Stimulated activated CD4-positive, alpha-beta T cell treated with anti-CD3 and anti-CD28 coated beads, Interleukin-15, amount 100 ng/mL, for 48 hours (primary cell): ENCODE measurements at places on chromosomes 1 and 21.

DNA sequence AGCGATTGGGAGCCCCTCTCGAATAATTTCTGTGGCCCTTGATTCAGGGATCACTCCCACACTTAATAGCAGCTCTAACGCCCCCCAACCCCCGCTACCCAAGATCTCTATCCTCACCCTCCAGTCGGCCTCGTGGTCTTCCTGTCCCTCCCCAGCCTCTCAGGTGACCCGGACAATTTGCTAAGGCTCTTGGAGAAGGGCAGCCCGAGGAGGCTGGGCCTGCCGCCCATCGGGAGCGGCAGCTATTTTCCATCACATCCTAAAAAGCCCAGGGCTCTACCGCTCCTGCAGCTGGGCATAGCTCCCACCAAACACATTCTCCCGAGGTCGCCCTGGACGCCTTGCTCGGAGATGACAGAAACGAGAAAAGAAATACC is 12.0 kb upstream of the PHLDA3 start:
- no peak for DNase-seq

DNA sequence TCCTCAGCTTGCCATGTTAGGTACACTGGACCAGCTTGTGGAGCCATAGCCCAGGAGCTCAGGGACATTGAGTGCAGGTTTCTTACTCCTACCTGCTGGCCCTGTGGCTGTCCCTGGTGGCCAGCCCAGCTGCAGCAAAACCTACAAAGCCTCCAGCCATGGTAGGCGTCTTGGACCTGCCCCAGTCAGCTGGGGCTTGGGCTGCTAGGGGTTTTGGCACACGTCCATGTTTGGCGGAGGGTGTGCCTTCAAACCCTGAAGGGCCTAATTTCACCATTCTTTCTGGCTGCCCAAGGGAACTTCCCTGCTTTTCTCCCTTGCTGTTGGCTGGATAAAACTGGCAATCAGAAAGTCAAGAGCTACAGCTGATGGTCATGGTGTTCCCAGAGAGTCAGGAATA is 25.4 kb downstream of the HMGCS2 start:
- DNase-seq = no peak

DNA sequence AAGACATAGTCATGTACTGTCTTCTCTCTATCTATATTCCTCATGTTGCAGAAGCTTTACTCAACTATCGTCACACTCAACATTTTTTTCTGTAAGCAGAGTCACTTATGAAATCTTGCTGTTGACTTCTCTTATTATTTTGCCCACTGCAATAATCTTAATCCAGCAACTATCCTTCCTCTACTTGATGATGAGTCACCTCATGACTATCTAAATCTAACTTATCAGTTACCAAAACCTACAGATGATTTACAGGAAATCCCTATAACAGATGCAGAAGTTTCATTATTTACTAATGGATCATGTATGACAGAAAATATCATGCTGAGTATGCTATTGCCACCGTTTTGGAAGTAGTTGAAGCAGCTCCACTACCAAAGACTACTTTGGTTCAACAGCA is 378.9 kb downstream of the DUSP10 start:
- DNase-seq = no peak

GRCh38 chr1:114090738-114091505 is 62.7 kb downstream of the SYT6 start:
- no peak for DNase-seq

DNA sequence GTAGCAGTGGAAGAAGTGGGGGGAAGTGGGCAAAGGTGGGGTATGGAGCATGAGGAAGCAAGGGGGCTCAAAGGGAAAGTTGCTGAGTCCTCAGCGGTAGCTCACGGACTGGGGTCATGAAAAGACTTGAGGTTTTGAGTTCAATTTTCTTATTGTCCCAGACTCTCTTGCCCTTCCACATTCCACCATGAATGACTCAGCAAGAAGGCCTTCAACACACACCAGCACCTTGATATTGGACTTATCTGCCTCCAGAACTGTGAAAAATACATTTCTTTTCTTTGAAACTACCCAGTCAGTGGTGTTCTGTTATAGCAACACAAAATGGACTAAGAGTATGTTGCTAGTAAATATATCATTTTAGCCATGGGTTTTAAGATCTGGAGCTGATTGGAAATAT is 17.3 kb upstream of the RHBDL2 start:
- DNase-seq = no peak

GRCh38 chr1:30325085-30325935 is 398.1 kb downstream of the MATN1 start:
- no peak for DNase-seq
